ENCODE measurements at places on chromosomes 1 and 21.

DNA sequence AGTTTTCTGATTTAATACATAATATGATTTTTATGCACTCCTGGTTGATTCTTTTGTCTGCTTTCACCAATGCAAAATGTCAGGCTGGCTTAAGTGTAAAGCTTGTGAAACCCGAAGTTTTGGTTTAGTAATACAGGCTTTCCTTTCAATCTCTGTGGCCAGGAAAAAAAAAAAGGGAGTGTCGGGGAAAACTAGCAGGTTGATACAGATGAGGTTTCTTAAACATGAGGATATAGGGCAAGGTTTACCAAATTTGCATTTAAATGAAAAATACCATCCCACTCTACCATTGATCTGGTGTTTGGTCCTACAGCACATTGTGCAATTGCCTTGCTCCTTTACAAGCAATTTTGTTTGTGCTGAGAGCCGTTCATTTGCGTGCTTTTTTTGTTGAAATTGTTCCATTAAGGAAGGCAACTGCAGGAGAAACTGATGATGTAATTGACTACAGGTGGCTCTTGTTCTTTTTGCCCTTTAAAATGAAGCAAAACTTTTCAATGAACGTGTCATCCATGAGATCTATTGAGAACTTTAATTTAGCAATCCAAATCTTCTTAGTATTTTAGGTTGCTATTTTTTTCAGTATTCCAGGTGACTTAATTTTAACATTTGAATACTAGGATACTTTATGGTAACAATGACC lies 22.7 kb downstream of the CLIC6 start:
- no peak for DNase-seq

DNA sequence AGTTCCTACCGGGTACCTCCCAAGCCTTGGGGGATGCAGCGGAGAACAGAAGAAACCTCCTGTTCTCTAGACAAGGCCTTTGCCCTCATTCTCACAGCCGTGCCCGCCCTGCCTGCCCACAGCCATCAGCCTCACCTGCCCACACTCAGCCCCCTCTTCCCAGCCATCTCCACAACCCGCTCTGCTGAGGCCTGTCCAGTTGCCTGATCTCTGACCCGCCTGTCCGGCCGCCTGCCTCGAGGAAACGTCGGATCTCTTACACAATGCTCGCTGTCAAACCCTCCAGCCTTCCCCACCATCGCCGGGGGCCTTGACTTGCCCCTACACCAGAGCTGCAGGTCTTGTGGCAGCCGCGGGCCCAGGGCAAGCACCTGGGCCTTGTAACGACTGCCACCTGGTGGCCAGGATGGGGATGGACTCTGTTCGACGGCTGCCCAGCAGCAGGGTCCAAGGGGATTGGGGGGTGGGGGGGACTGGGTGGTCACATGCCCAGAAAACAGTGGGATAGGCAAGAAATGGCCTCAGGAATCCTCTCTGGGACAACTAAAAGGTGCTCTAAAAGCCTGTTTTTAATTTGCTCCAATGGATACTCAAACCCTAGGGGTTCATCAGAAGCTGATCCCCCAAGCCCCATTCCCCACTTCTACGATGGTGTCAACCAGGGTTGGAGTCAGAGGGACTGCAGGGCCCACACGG lies 31.0 kb downstream of the SLC45A1 start:
- DNase-seq = no peak

DNA sequence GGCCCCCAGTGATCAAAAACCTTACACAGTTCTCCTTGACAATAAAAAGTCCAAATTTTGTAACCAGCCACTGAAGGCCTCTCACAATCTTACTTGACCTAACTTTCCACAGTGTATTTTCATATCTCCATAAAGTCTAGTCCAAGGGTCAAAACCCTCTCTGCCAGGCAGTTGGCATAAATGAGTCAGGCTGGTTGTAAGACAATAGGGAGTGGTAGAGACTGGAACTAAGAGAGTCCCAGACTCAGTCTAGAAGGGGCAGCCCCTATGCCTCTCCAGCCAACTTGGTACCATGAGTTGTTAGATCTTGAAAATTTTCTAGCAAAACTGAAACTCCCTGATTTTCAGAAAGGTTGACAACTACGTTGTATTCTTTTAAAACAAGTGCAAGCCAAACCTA lies 21.0 kb downstream of the KIF21B start:
- DNase-seq = no peak

DNA sequence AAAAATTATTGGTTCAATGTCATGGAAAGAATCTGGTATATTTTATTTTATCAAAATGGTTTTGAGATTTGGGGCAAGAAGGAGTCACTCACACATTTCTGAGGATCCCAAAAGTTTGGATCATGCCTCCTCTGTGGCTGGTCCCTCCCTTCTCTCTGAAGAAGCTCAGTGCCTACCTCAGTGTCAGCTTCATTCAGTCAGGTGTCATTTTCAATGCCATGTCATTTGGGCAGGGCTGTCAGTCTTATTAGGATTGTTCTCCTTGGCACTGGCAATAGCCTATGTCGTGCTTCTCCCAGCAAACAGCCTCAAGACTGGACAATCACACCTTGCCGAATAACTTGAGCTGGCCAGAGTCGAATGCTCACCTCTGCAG lies 264.5 kb upstream of the CAMK1G start:
- DNase-seq = no peak

DNA sequence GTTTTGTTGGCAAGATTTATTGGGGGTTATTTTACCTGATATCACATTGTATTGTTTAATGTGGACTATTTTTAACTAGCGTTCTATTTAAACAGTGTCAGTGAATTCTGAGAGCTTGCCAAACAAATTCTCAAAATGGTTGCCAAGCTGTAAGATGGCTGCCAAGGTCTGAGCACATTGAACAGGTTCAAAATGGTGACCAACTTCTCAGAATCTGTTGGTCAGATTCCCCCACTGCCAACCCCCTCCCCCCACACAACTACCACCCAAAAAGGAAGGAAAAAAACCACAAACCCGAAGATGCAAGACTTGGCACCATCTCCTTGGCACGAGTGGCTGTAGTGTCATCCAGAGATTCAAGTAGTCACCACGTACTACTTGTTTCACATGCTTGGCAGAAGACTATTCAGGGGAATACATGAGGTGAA lies 159.1 kb downstream of the NFIA start:
- DNase-seq = no peak

GRCh38 chr1:33372677-33373076 lies 51.8 kb upstream of the A3GALT2 start:
- DNase-seq = no peak

DNA sequence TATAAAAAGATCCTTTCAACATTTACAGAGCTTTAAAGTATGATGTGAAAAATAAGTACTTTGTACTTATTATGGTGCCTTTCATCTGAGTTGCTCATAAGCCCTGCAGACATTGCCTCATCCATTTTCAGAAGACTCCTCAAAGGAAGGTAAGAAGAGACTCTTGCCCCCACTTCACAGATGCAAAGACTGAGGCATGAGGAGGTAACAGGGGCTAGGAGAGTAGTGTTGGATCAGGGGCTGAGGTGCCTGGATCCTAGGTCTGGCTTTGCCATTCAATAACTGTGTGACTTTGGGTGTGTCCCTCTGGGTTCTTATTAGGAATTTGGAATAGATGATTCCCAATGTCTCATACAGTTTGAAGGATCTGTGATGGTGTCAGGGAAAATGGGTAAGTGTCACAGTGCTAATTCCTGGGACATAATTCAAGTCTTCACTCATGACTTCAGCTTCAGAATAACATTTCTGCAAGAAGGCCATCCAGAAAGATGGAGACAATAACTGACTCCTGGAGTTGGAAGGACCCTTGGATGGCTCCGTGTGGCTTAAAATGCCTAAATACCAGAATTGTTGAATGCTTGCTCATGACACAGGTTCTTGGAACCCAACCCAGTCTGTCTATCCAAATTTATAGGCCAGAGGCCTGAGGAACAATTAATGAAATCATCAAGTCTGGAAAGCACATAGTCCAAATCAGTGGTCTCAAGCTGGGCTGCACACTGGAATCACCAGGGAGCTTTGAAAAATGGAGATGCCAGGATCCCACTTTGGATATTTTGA lies 93.1 kb upstream of the RUNX1 start:
- no peak for DNase-seq

DNA sequence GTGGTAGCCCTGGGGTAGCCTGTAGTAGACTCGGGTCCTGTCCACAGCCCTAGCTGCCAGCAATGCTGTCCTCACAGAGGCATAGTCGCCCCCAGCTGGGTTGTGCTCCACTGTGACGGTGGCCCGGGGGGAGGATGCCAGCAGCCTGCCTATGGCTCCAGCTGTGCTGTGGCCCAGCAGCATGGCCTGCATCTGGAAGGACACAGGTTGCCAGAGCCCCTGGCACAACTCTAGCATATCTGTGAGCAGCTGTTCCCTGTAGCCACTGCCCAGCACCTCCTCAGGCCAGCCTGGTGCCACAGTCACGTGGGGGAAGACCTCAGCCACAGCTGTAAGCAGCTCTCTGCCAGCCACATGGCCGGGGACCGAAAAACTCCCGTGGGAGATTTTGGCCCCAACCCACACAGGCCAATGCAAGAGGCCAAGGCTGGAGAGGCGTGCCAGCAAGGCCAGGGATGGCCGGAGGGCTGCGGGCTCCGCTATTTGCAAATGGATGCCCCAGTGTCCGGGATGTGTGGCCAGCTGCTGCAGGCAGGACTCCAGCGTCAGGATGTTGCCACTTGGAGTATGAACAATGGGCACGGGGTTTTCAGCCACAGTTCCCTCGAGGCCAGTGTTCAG lies 13.9 kb downstream of the FAM151A start:
- DNase-seq = no peak

GRCh38 chr1:178918955-178919354 lies 48.1 kb upstream of the ANGPTL1 start:
- no peak for DNase-seq

- no peak for DNase-seq
Measured at GRCh38 chr1:24226749-24227148, 39.7 kb upstream of the IFNLR1 start.

GRCh38 chr1:9590945-9591668 lies 2.4 kb downstream of the TMEM201 start:
- no peak for DNase-seq

DNA sequence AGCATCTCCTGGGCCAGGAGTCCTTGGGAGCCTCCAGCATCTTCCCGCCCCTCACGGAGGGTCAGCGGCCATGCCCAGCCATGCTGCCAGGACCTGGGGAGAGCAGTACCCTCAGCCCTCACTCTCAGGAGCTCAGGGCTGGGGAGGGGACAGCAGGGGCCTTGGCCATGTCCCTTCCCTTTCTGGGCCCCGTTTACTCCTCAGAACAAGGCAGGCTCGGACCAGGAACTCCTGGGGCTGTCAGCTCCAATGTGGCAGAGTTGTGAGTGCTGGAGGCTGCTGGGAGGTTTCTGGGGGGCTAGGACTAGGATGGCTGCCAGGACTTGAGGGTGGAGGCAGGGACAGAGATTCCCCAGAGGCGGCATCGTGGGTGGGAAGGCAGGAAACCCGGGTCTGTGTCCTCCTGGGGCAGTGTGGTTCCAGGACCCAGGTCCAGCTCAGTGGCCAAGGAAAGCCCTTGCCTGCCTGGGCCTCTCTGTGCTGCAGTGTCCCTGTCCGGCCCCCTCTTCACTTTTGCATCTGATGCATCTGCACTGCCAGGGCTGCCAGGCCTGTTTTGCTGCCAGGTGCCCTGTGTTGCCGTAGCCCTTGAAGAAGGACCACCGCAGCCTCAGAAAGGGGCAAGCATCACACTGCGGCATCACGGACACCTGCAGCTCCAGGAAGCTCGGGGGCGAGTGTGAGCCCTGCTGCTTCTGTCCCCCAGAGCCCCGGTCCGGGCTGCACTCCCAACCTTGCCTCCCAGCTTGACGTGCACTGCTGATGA lies 223.9 kb downstream of the CAMTA1 start:
- no peak for DNase-seq

DNA sequence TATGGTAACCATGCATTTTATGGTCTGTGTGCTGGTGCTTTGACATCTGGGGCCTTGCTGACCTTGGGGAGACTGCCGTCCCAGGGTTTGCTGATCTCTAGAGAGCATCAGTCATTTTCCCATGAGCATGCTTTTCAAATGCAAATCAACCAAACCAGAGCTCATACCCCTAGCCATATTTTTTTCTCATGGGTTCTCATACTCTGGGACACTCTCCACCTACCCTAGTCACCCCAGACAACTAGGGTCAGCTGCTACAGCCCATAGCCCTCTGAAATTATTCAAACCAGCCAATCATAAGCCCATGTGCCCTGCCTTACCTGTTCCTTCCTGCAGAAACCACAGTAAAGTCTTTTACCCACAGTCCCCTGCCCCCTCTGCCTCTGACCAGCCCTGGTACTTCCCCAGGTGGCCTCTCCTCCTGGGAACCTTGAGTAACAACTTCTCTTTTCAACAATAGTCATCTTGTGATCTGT lies 132.0 kb downstream of the MAP3K21 start:
- no peak for DNase-seq

DNA sequence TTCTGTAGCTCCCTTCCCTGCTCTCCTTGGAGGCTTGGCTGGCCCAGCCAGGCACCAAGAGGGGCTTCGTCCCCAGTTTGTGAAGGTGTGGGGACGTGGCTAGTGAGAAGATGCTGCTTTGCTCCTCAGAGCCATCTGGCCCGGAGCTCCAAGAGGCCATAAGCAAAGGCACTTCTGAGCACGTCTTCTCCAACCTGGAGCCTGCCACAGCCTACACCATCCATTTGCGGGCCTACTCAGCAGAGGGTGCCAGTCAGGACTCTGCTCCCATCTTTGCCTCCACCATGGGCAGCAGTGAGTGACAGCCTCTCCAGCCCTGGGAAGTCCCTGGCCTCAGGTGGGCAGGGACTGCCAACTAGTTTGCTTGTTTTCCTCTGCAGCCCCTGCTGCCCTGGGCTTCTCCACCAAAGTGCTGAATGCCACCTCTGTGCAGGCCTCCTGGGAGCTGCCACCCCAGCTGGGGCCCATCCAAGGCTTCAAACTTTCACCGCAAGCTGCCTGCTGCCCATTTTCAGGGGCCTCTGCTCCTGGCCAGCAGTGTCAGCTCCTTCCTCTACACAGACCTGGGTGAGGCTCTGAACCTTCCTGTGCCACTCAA lies 25.9 kb downstream of the SLC27A3 start:
- no peak for DNase-seq

- DNase-seq = no peak
Measured at GRCh38 chr1:86953167-86953566, 38.7 kb downstream of the HS2ST1 start.

DNA sequence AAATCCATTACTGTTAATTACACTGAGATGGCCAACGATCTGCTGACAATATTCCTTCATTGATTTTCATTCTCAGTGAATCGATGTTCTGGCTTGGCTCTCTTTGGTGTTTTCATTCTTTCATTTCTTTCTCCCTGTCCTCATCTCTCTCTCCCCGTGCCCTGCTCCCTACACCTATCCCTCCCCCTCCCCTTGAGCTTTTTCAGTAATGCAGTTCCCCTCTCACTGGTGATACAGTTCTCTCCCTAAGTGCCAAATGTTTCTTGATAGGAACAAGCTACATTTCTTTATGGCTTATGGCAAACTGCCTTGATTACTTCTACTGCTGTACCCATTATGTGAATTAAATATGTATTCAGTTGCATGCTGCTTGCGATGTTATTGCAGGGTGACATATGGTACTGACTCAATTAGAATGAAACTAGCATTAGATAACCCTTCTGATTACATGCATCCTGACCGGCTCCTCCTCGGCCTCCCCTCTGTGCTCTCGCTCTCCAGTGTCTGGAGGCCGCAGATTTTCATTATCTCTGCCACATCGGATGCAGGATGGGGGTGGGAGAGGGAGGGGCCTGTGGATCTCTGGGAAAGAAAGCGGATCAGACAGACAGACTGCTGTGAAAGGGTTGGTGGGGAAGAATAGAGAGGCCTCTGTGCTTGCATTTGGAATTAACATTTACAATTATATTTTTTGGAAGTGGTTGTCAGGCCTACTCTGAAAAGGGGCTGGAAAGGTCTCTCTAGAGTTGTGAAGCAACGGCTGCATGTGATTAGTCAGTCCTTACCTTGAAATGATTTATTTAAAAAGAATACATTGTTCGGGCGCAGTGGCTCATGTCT lies 130.9 kb downstream of the PBX1 start:
- DNase-seq = no peak
